GM23248 (cell line): ENCODE measurements at places on chromosomes 4 and X.

DNA sequence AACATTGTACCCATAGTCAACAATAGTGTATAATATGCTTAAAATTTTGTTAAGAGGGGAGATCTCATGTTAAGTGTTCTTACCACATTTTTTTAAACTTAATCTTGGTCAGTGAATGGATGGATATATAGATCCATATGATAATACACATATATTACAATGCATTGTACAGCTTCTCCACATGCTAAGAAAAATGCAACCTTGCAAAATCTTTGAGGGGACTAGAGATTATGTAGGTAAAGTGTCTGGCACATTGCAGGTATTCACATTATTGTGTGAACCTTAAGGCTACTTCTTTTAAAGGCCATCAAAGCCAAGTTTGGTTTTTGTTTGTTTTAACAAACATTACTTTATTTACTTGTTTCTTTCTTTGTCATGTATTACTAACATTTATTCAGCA is 10.4 kb upstream of the GPC3 start:
- DNase-seq, result no peak

DNA sequence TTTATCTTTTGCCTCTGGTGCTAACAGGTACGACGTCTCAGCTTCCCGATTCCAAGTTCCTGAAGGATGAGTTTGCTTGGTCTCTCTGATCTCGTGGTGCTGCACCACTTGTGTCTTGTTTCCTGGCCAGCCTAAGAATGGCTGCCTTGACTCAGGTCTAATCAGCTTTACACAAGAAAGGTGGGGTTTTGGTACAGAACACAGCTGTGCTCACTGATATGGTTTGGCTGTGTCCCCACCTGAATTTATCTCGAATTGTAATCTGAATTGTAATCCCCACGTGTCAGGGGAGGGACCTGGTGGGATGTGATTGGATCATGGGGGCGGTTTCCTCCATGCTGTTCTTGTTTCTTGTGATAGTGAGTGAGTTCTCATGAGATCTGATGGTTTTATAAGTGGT is 305.3 kb upstream of the NOCT start:
- no peak for DNase-seq

- DNase-seq, result no peak
Measured at GRCh38 chr4:164977243-164978164, at the start of gene TRIM61. Gene TRIM61, minus strand, starts transcription at chr4:164977657. Its CDS starts 7,655 bp downstream, at chr4:164970002.

DNA sequence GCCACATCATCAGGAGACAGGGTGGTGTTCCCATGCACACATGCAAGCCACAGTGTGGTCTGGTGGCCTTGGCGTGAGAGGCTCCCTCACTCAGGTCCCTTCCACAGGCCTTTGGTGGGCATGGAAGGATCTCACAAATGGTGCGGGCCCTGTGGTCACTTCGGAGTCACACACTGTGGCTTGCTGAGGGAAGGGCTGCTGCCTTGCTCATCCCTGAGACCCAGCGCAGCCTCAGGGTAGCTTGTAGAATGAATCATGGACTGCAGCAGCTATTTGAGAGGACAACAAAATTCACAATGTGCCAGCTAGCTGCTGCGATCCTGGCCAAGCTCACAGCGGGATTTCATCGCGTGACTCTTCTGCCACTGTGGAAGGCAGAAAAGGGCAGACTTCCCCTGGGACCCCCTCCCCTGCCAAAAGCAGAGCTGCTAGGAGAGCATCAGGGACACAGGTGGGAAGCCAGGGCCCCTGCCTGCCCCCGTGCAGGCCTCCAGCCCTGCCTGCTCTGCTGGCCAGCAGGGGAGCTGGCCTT is 106.4 kb downstream of the ABLIM2 start:
- DNase-seq, result no peak

DNA sequence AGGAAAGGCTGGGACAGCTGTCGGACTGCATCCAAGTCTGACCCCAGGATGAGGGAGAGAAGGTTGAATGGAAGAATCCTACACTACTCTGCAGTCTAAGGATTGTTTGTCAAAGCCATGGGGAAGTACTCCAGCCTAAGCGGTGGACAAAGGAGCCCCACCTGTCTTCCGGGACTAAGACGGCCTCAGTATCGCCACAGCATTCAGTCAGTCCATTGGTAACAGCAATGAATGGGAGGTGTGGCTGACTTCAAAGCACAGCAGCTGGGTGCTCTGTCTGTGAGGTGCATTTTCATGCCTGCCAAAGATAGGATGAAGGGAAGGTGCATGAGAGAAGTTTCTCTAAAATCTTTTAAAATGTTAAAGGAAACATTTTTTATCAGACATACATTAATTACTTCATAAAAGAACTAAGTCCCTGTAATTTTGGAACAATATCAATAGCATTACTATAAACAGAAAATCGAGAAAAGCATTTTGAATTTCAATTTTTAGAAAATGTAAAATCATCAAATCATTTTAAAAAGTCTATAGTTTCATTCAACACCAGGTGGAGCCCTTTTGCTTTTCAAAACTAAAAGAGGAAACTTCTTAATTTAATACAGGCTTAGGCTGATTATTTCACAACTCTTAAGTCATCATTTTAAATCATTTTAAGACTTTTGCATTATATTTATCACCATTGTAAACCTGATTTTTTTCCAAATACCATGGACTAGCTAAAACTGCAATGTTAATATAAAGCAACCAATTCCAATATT is 27.6 kb upstream of the INTU start:
- peak; percentile 79 for DNase-seq

GRCh38 chr4:40214038-40214437 is 17.2 kb downstream of the RHOH start:
- no peak for DNase-seq

DNA sequence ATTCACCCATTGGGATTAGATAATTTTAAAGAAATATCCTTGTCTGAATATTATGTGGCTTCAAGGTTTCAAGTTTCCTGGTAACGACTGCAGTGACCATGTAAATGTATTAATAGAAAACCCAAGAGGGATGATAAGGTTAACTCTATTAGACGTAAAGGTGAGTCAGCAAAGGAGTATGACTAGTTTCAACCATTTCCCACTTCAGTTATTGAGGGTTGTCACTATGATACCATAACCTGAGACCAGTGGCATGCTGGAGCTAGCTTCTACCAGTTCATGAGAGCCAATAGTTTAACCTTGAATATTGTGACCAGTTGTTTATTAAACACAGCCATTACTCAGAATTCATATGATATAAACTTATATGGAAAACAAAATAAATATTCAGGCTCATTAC is 270.1 kb downstream of the TMA16 start:
- DNase-seq, result no peak

DNA sequence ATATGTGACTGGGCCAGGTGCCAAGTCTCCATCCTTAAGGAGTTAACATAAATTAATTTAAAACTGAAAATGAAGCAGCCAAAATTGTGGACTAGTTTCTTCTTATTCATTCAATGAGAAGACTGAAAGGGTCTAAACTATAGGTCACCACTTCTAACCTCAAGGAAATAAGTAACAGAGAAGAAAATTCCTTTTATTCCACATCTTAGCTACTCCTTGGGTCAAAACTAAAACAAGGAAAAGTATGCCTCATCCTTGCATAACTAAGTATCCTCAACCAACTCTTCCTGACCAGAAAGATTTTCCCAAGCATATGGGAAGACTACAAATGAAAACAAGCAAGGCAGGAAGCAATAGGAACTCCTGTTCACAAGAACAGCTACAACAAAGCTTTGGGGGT is 71.2 kb downstream of the ZNF827 start:
- DNase-seq, result no peak

DNA sequence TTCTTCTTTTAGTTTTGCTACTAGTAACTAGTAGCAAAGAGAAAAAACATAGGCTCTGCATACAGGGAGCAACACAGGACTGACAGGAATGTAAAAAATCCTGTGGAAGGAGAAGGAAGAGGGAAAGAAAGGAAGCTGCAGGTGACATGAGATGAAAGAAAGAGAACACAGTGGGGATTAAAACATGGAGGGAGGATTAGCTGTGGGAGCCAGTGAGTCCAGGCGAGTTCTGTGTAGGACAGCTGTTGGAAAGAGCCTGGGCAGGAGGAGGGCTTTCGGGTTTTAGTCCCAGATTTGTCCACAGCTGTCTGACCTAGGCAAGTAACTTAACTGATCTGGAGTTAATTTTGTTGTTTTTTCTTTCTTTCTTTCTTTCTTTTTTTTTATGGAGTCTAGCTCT is 21.6 kb downstream of the CCNG2 start:
- no peak for DNase-seq

DNA sequence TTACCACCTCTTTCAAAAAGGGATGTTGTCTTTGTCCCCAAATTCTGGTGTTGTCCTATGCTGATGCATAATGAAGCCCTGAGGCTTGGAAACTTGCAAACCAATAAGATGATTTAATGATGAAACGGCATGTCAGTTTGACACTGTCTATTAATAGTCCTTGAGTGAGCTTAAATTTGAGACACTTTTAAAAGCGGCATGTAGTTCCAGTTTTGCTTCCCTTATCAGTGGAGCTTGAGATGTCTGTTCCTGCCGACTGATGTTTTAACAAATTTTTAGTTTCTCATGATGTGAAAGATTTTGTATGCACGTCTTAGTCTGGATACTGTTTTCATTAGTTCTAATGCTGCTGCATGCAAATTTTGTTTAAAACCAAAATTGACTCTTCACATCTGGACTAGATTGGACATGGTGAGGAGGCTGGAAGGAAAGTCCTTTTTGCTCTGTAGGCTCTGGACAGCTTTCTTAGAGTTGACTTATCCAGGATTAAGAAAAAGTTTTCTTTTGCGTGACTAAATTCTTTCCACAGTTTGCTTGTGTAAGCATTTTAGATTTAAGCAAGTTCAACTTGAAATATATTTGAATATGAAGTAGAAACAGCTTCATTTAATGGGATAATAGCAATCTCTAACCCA is 11.7 kb downstream of the C1GALT1C1 start:
- no peak for DNase-seq

DNA sequence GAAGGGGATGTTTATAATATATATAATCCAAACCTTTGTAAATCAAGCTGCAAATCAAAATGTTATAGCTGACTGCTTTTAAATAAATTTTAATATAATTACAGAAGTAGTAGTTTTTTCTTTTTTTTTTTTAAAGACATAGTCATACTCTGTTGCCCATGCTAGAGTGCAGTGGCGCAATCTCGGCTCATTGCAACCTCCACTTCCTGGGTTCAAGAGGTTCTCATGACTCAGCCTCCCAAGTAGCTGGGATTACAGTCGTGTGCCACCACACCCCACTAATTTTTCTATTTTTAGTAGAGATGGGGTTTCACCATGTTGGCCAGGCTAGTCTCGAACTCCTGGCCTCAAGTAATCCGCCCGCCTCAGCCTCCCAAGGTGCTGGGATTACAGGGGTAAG is 178.7 kb downstream of the FBXW7 start:
- DNase-seq, result peak; percentile 63

DNA sequence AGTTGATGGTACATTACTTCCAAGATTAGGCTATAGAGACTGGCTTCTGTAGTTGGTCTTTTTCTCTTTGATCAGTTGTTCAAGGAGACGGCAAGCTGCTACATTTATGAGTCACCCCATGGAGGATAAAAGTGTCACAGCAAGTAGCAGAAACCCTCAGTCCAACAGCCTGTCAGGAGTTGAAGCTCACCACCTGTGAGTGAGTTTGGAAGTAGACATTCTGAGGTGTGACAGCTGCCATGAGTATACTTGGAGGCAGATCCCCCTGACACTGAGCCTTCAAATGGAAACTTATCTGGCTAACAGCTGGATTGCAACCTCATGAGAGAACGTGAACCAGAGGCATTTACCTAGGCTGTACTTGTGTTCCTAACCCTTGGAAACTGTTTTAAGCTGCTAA is 68.0 kb downstream of the CCNG2 start:
- no peak for DNase-seq

- peak; percentile 48 for DNase-seq
Measured at GRCh38 chr4:106594291-106594952, 225.8 kb upstream of the GIMD1 start.
